ENCODE measurements at places on chromosomes 12 and 14. TPM values are rescaled to one million over a fixed set of nuclear protein-coding genes. Genes with fewer than 3 reads are reported as not detected.

Gene NFATC4
- polyA plus RNA-seq: 0.20 TPM

Gene SMIM41
- not detected for polyA plus RNA-seq

Gene SLC6A15
- polyA plus RNA-seq: not detected

Gene KLRB1
- 5.7 TPM for polyA plus RNA-seq

Gene GPRC5D
- polyA plus RNA-seq: 1.4 TPM
